Hematopoietic multipotent progenitor cell treated with erythropoietin and hydrocortisone succinate and interleukin-3 and kit ligand, for 4 days (in vitro differentiated cells): ENCODE measurements at places on chromosomes 1 and 21.

- peak; percentile 93 for DNase-seq
Measured at GRCh38 chr1:221712776-221713431, 29.0 kb downstream of the DUSP10 start.

DNA sequence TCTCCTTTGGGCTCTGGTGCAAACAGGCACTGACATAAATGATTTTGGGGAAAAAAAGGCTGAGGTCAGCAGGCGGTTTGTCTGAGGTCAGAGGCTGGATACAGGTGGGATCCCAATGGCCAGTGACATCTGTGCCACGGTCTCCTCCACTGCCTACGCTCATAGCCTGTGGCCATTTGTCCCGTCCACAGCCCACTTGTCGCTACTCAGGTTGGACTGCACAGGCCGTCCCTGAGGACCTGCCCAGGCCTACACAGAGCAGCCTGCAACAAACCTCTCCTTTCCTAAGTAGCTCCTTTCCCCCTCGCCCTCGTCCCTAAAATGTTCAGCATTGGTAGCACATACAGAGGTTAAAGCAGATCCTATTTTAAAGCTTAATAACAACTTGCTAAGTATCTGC lies 150.7 kb downstream of the ZBTB18 start:
- no peak for DNase-seq

GRCh38 chr1:234750922-234751627 lies 141.1 kb upstream of the IRF2BP2 start:
- DNase-seq: peak; percentile 51

- DNase-seq: no peak
Measured at GRCh38 chr1:185463011-185463410, 146.0 kb upstream of the IVNS1ABP start.

- DNase-seq: no peak
Measured at GRCh38 chr21:39484711-39485276, 33.0 kb downstream of the SH3BGR start.
